ENCODE measurements at places on chromosomes 1 and 21.
A peak's percentile ranks its signal among the peaks of the same experiment; 100 is the strongest.

DNA sequence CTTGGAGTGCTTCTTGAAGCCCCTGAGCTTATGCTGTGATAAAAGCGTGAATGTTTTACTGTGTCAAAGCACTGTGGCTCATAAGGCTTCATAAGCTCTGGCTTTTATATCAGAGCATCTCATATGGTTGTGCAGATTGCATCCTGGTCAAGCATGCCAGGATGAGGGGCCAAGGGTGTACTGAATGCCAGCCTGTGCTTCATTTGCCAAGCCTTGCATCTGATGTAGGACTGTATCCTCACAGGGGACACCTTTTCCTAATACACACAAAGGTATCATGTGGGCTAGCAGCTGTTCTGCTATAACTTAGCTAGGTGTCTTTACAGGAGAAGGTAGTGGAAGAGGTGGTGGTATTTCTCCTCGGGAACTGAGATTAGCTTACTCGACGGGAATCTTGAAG is 134.7 kb downstream of the ST6GALNAC3 start:
- DNase-seq: no peak

DNA sequence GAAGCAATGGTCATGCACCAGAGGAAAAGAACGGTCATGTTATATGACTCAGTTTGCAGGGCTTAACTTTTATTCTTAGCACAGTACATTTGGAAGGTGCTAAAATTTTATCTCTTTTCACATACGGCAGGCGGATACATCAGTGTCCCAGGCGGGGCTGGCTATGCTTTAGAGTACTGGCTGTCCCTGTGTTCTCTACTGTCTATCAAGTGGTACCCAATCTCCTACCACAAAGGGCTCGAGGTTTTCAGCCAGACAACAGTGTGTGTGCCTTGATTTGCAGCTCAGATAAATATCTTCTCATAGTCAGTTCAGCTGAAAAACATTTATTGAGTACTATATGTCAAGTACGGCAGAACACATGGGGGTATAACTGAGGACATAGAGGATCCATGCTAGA is 65.3 kb downstream of the URB2 start:
- DNase-seq: no peak

- no peak for DNase-seq
Observed at GRCh38 chr1:66520655-66521054, 13.3 kb upstream of the SGIP1 start.

DNA sequence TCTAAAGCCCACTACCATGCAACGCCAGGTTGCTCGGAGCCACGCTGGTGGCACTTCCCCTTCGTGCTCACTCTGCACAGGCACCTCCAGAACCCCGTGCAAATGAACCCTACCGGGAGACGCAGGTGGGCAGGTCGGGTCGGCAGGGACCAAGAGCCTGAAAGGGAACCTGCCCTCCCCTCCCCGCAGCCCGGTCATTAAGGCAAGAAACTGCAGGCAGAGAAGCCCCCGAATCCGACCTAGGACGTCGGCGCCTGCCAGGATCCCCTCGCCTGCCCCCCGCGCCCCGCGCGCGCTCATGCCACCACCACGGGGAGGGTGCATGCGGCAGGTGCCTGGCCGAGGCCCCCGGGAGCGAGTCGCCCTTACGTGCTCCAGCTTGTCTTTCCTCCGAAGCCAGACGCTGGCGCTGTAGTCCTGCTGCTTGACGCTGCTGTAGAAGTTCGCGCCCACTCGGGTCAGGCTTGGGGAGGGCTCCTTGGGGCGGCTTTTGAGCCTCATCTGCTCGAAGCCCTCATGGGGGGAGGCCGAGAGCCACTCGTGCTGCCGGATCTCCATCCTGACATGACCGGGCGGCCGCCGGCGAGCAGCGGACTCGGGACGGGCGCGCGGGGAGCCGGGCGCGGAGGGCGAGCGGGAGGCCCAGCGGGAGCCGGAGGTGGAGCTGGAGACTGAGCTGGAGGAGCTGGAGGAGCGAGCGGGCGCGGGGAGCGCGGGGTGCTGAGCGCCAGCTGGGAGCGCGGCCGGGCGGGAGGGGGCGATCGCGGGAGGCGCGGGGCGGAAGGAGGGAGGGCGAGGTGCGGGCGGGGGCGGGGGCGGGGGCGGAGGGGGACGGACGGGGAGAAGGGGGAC is 552 bp downstream of the PLD5 start:
- DNase-seq: peak; percentile 60

GRCh38 chr1:100721526-100722207 is 2.1 kb downstream of the VCAM1 start:
- peak; percentile 52 for DNase-seq

DNA sequence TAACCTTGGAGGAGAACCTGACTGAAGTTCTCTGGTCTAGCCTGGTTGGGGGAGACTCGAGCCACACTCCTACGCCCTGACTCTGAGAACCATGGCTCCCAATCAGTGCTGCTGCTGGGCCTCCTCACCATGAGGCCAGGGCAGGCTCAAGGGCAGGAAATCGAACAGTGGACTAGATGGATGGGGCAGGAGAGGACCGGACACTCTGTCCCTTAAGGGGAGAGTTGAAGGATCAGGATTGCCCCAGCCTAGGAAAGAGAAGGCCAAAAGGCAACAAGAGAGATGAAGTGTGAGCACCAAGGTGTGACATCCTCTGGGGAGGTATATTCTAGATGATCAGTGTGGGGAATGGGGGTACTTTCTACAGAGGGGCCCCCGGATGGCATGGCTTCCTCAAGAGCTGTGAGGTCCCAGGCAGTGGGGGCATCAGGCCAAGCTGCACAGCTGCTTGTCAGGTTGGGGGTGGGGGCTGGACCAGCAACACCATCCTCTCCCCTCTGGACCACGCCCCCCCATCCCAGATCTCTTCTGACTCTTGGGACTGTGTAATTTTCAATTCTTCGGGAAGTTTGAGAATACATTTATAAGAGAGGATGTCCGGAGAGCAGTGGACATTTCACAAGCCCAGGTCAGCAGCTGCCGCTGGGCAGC is 34.0 kb downstream of the MX1 start:
- DNase-seq: no peak

- peak; percentile 59 for DNase-seq
Observed at GRCh38 chr1:75908717-75909152, 23.5 kb downstream of the ASB17 start.

DNA sequence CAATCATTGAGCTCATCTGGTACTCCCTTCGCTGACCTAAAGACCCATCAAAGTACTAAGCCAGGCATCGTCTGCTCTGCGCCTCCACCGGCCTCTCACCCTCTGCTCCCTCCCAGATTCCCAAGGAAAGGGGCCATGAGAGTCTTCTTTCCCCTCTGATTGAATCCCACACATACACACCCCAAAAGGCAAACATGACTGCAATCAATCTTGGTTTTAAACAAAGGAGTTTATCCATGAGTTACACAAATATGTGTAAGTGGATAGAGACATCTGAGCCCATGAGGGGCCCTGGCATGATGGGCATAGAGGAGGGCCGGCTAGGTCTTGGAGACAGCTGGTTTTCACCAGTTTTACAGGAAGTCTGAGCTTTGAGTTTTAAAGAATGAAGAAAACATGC is 50.9 kb downstream of the CAPN2 start:
- DNase-seq: no peak

DNA sequence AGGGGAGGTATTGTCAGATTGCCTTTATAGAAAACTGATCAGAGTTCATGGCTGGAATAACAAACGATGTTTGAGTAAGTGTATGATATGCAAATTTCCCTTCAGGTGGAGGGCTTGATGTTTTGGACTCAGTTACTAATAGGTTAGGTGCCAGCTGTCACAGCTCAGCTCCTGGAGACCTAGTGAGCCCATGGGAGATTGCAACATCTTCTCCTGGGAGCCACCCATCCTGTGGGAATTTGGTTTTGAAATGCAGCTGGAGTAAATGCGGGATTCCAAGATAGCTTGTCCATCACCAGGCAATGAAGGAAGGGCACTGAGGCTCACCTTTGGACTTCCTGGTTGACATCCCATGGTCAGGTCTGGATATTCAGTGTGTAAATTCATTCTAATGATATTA is 211.4 kb upstream of the NRIP1 start:
- DNase-seq: no peak

DNA sequence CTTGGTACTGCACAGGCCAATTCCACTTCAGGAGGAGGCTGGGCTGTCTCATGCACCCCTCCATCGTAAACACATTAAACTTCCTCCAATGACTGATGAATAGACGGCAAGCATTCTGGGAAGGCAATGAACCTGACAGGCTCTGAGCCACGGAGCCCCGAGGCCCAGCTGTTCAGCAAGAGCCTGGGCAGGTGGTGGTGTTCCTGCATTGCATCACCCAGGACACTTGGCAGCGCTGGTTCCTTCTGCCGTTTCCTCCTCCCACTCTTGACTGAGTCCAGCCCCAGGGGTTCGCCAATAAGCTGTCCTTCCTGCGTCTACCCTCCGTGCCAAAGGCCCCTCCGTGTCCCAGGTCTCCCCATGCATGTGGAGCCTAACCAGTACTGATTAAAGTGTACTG is 109.8 kb downstream of the JAK1 start:
- DNase-seq: no peak

DNA sequence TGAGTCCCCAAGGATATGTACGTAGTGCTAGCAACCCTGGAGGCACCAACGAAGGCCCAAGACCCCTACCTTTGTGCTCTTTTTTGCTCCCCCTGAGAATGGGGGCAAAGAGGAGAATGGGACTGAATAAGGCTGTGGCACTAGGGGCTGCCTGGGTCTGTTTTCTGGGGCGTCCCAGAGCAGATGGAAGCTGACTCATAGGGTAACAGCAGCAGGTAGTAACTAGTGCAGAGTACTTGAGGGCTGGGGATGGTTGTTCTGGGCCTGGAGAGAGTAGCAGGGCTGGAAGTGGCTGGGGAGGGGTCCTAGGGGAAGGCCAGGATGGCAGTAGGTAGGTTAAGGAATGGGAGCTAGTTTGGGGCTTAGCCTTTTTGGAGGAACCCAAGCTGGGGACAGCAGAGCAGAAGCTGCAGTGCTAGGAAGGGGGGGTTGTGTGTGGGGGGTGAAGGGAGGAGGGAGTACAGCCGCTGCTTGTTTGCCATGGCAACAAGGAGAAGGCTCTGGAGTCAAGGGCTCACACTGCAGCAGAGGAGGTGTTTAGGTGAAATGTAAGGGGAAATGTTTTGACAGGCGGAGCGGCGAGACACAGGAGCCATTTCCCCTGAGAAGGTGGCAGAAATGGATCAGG is 1.8 kb downstream of the NCDN start:
- DNase-seq: no peak

- no peak for DNase-seq
Observed at GRCh38 chr1:15063346-15063745, 90.2 kb upstream of the TMEM51 start.

GRCh38 chr1:92538048-92538412 is 51.3 kb upstream of the GFI1 start:
- peak; percentile 3 for DNase-seq

GRCh38 chr1:89588480-89588879 is 44.4 kb upstream of the LRRC8C start:
- no peak for DNase-seq

DNA sequence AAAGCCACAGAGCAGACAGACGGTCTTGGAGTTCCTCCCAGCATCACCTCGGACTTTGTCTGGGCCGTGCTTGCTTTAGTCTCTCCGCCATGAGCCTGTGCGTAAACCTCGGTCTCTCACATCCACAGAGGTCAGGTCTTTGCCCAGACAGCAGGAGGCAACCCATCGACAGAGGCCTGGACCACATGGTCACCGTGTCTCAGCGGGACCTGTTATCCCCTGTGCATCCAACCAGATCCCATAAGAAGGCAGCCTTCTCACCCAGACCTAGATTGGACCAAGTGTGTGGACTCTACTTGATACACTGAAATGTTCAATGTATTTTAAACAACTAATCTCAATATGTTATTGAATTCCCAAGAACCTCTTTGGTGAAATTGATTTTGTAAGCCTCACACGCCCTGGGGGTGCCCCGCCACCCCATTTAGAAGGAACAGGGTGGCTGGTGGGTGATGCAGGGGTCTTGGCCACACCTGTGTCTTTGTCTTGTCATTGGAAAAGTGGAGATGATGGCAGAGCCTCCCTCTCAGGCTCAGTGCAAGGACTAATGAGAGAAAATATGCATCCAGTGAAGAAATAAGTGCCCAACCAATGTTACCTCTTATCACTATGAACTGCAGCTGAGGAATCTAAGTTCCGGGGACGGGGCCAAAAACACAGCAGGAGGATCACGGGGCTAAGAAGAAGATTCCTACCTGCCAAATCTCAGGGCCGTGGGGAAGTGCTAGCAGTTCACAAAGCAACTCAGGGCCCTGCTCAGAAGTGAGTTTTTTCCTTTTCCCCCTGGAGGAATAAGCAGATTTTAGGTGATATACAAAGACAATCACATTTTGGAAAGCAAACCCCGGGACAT is 101.6 kb upstream of the BACE2 start:
- no peak for DNase-seq

- DNase-seq: no peak
Observed at GRCh38 chr1:211538287-211538686, 40.7 kb downstream of the SLC30A1 start.

- DNase-seq: no peak
Observed at GRCh38 chr1:193367863-193368262, 181.4 kb upstream of the B3GALT2 start.

DNA sequence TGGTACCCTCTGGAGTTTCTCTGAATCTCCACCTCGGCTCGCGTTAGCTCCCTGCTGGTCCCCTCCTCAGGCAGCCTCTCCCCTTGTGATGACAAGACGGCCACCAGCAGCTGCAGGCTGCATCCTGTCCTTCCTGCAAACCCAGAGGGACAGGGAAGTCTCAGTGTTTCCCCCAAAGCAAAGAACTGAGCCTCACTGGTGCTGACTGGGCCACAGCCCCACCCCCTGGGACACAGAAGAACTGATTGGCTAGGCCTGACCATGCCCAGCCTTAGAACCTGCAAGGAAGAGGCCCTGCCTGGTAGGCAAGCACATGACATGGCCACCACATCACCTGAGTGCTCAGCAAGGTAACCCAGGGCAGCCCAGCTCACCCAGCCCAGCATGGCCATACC is 34.6 kb downstream of the TMEM51 start:
- DNase-seq: no peak

DNA sequence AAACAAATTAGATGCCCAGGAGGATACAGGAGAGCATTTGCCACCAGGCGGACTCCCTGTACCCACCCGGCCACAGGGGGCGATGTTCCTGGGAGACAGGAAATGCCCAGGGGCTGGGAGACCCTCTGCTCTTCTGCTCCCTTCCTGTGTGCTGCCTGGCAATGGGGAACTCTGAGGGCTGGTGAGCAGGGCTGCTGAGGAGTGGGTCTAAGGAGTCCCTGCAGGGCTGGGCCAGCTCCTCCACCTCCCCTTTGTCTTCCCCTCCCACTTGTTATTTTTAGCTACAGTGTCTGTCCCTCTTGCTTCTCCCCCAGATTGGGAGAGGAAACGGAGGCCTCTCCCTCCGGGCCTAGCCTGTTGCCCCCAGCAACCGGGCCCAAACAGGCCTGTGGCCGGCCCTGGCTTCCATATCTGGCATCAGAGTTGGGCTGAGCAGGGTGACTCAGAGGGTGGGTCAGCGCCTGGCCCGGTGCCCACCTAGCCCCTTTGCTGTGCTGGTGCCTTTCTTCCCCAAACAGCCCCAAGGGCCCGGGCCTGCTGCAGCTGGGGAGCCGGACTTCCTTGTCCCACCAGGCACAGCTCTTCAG is 11.6 kb downstream of the LMNA start:
- DNase-seq: peak; percentile 100

- no peak for DNase-seq
Observed at GRCh38 chr1:112325504-112325903, 70.5 kb upstream of the CTTNBP2NL start.

Data from HT1080 (cell line).